CD4-positive, alpha-beta T cell treated with Interleukin-17A for 1 hour (primary cell): ENCODE measurements at places on chromosomes 13 and 19.

DNA sequence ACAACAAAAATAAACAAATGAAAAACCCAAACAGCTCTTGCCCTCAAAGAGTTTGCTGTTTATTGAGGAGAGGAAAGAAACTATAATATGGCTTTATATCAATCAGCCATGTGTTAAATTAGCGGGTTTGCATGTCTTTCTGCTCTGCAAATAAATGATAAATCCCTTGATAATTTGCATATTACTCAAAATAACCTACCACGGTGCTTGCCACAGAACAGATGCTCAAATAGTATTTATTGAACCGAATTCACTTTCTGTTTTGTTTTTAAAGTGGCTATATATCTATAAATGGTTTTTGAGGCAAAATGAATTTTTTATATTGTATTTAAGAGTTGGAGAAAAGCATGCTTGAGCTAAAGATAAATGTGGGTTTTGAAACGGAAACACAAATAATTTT is 428.1 kb downstream of the ITGBL1 start:
- no peak for DNase-seq

- no peak for DNase-seq
Observed at GRCh38 chr13:44342741-44343140, 30.9 kb upstream of the SERP2 start.

DNA sequence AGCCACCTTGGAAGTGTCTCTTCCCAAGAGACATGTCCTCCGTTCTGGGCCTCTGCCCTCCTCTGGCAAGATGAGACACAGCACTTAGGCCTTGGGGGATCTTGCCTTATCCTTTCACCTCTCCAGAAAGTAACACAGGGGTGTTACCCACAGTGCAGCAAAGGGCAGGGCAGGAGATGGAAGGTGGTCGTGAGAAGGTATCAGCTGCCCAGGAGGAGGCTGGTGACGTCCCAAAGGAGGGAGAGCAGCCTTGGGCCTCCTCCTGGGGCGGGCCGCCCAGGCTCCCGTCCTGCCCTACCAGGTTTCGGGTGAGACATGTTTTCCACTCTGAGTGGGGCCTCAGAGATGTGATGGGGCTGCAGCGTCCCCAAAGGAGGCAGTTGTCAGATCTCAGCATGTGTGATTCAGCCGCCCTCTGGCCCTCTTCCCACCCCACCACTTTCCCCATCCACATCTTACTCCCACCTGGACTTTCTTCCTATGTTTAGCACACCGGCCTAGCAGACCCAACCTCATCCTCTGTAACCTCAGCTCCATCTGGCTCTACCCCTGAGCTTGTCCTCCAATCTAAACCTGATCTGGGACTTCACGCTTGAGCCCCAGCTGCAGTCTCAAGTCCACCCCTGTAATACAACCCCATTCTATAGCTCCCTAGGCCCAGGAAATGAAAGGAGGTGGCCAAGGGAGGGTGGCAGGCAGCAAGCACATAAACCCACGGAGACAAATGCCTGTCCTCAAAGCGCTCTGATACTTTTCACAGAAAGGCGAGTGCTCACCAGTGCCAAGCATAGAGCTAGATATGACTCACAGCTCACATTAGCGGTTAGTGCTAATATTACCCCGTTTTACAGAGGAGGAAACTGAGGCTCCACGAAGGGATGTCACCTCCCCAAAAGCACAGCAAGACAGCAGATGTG is 9.3 kb downstream of the POU2F2 start:
- DNase-seq, result peak; percentile 40

DNA sequence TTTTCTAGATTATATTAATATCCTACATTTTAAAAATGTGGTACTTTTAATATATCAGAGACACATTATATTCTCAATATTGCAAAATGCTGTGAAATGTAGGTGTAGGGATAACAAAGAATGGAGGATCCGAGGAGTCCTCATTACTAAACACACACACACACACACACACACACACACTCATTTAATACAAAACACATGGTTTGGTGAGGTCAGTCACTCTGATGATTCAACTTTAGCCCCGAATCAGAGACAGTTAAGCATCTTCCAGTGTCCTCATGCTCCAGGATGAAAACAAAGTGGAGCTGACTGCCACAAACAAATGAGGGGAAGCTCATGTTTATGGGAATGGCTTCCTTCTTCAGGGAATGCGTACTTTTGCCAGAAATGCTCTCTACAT is 147.5 kb downstream of the CYSLTR2 start:
- DNase-seq, result no peak

- no peak for DNase-seq
Observed at GRCh38 chr19:49255674-49256073, 69.3 kb downstream of the SLC6A16 start.

DNA sequence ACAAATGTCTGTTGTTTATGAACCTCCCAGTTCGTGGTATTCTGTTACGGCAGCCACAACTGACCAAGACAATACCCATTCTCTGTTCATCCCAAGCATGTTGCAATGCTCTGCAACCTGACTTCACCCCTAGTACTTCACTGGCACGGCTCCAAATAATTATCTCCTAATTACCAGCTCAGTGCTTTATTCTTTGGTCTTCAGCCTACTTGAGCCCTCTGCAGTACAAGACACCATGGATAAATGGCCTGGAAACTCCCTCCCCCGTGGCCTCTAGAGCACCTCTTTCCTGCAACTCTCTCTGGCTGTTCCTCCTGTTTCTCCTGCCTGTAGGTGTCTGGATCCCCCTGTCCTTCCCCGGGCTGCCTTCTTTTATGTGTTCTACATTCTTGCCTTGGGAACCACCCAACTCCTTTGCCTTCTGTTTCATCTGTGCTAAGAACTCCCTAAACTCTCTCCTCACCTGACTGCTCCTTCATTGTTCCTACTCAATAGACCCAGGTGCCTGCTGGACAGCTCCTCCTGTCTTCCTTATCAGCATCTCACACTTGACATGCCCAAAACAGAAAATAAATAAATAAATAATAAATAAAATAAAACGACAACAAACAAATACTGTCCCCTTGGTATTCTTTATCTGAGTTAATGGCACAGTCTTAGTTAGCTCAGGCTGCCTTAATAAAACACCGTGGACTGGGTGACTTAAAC is 200.4 kb upstream of the IPO5 start:
- no peak for DNase-seq

DNA sequence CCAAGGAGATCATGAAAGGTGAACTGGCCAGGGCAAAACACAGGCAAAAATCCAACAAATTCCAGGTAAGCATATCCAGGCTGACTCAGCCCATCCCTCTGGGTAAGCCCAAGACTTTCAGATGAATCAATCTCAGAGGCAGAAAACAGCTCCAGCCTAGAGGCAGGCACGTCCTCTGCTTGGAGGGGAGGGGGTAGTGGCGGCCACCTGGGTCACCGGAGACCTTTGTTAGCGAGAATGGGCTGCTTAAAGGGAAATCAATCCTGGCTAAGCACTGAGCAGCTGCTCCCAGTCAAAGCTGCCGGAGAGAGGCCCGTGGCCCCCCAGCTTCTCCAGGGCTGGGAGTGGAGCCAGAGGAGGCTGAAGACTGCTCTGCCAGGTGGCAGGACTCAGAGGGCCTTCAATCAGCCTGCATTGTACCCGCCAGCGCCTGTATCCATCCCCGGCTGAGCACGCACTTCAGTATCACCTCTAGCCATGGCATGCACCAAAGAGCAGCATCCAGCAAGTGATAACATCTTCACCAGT is 48.2 kb downstream of the PIN1 start:
- no peak for DNase-seq

DNA sequence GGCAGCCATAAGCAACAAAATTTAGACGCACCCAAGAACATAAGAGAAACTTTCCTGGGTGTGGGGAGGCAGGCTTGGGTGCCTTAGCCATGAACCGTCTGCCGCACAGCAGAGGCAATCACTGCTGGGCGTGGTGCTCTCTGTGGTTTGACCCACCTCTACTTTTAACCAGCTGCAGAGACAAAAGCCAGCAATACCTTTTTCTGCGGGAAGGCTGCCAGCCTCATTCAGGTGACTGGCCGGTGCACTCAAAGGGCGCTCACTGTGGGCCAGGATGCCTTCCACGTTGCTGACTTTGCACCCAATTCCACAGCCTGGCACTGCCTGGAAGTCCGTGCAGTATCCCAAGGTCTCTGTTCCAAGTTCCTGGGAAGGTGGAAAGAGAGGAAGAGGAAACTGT is 69.1 kb downstream of the ATP7B start:
- peak; percentile 38 for DNase-seq

DNA sequence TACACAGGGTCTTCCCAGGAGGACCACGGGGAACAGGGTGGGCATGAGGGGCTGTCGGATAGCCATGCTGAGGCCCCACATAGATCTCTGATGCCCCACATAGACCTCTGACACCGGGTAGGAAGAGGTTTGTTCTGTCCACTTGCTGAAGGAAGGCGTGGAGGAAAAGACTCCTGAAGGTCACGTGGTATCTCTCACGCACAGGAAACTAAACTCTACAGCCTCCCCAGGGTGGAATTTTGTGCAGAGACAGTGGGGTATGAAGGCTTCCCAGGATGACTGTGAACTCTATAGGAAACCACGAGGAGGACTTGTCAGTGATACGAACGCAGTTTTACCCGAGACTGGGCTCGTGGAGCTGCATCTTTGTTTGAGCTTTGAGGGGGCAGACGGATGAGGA is 2.8 kb downstream of the EVI5L start:
- DNase-seq, result no peak

DNA sequence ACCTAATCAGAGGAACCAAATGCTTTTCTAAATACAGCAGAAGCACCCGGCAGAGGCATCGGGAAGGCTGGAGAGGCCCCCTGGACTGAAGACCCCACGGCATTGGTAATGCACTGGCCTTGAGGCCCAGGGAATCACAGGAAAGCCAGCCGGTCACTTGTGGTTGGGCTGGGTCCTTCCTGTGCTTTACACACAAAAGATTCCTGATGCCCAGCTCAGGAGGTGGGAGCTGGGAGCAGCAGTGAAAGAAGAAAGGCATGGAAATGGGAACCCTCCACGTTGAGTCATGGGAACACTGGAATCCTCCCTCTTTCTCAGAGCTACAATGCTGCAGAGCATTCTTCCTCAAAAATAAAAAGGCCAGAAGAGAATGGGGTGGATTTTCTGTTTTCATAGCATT is 126.4 kb downstream of the TNFRSF19 start:
- DNase-seq, result no peak

DNA sequence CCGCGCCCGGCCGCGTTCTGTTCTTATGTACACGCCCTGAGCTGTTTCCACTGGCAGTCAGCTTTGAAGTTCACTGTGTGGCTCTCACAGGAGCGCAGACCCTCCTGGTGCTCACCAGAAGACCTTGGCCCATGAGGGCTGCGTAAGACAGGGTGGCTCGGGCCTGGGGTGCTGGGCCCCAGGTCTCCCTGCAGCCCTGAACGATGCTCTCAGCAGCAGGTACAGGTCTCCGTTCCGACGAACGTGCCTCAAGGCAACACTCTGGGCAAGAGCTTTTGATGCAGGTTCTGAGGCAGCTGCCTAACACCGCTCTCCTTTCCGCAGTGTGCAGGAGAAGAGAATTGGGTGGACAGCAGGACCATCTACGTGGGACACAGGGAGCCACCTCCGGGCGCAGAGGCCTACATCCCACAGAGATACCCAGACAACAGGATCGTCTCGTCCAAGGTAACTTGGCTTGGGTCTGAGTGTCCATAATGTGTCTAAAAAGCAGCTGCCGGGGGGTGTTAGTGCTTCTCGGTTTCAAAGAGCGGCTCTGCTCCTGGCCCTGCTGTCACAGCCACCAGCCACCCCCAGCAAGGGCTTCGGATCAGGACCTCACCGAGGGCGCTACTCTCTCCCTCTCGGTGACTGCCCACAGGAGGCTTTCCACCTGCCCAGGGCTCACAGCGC is 95.1 kb downstream of the ATP11A start:
- DNase-seq, result no peak

GRCh38 chr19:13051557-13052165 is 51.0 kb downstream of the LYL1 start:
- DNase-seq, result no peak

DNA sequence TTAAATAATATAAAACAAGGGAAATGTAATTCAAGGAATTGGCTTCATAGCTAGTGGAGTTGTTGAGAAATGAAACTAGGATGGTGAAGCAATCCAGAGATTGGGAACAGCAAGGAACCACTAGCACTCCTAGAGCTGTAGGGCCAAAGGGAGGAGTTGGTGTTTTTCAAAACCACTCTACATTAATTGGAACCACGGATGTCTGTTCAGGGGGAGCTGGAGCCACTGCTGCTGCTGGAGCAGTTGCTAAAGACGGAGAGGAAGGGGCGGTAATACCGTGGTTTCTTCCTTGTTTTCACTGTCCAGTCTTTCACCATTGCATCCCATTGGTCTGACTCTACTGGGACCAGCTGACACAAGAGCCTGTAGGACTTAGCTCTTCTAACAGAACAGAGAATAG is 8.5 kb downstream of the DNAJC15 start:
- no peak for DNase-seq

- no peak for DNase-seq
Observed at GRCh38 chr13:43776006-43776405, 10.8 kb downstream of the ENOX1 start.

GRCh38 chr19:10214784-10215183 is 16.3 kb downstream of the S1PR2 start:
- no peak for DNase-seq

GRCh38 chr19:11483366-11484111 is 2.7 kb upstream of the ELAVL3 start:
- no peak for DNase-seq

DNA sequence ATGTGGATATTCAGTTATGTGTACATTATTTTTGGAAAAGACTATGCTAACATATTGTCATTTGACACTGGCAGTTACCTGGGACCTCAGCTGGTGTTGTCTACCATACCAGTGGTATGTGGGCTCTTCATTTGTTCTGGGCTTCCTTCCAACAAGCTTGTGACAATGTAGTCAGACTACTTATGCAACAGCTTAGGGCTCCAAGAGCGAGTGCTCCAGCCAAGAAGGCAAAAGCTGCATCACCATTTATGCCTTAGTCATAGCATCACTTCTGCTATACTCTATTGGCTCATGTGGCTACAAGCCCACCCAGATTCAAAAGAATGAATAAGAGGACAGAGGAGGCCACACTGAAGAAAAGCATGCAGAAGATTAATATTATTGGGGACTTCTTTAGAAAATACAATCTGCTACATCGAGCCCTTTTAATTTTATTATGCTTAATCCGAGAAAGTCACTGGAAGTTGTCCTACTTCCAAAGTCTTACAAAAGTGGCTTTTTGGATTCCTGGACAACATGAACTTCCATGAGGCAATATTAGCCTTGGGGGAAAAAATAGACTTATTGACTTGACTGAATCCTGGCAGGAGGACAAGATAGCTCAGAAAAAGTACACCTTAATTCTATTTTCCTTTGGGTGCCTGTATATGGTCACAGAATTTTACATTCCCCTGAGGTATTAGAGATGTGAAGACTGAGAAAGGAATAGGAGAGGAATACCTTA is 529.4 kb upstream of the HTR2A start:
- DNase-seq, result no peak

- DNase-seq, result no peak
Observed at GRCh38 chr13:49533591-49534269, 38.0 kb downstream of the PHF11 start.

GRCh38 chr19:17329366-17330261 is 5.0 kb downstream of the ANO8 start:
- no peak for DNase-seq
